Right renal pelvis (tissue), 4 donors: ENCODE measurements at places on chromosomes 12 and 14. TPM values are rescaled to one million over a fixed set of nuclear protein-coding genes. Genes with fewer than 3 reads are reported as not detected.

DNA sequence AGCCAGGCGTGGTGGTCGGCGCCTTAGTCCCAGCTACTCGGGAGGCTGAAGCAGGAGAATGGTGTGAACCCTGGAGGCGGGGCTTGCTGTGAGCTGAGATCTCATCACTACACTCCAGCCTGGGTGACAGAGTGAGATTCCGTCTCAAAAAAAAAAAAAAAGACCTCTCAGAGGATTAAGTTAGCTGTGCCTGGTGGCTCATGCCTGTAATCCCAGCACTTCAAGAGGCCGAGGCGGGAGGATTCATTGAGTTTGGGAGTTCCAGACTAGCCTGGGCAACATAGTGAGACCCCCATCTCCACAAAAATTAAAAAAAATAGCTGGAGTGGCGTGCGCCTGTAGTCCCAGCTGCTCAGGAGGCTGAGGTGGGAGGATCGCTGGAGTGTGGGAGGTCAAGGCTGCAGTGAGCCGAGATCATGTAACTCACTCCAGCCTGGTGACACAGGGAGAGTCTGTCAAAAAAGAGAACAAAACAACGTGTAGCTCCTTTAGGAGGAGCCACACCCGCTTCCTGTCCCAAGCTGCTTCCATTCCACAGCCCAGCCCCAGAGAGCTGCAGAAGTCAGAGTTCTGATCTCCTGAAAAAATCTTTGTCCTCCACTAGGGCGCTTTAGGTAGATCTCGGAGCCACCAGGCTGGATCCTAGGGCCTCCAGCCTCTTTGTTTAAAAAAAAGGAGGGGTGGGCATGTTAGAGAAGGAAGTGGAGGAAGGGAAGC lies 11.5 kb upstream of the ULK1 start:
- DNase-seq = no peak

DNA sequence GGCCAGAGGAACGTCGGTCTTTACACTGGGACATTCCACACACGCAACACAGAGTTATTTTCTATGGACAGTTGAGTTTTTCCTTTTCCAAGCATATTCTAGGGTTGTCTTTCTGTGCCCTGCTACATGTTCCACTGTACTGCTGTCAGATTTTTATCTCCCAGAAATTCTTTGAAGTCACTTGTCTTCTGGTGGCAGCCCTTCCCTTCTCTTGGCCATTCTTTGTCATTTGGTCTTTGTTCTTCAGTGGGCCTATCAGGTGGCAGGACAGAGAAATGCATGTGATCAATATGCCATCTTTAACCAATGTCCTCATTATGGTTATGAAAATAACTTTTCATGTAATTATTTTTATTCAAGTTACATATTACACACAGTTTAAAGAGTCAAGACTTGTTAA lies 36.3 kb downstream of the MARK3 start:
- no peak for DNase-seq

GRCh38 chr12:88880051-88880450 lies 299.8 kb upstream of the KITLG start:
- DNase-seq = no peak

DNA sequence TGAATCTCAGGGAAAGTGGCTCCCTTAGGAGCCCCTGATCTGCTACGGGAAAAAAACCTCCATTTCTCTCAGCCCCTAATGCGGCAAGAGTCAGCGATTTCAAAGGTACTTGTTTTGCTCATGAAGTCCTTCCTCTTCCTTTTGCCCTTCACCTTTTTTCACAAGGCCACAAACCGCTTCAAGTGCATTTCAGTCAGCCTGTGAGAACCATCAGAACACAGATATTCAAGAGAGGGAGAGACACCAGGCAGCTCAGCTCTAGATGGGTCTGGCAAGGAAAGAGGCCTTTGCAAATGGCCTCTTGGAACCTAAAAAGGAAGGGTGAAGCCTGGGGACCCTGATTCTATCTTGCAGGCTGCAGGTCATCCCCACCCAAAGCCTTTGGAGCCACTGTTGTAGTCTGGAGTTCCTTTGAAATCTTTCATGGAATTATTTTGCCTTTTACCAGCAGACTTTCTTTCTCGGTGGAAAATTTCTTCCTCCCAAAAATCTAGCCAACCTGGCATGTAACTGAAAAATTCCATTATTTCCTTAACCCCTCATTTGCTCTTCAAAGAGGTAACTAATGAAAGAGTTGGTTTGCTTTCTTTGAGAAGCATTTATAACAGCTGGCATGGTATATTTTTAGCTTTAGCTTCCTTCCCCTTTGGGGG lies 145.0 kb downstream of the SAMD4A start:
- no peak for DNase-seq

- no peak for DNase-seq
Observed at GRCh38 chr12:32501835-32502333, 102.5 kb downstream of the FGD4 start.

DNA sequence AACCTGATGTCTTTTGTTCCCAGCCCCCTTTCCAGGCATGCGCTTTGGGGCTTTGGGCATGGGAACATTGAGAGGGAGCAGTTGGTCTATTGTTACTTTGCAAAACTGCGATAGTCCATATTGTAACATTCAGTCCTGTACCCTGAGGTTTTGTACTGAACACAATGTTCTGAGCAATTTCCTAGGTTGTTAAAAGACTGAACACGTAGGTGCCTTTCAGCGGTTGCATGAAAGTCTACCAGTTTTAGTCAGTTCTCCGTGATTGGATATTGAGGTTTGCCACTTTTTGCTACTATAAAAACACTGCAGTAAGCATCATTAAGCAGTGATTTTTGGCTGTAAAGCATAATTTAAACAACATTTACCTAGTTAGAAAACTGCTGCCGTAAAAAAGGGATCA lies 20.1 kb downstream of the NGB start:
- no peak for DNase-seq

DNA sequence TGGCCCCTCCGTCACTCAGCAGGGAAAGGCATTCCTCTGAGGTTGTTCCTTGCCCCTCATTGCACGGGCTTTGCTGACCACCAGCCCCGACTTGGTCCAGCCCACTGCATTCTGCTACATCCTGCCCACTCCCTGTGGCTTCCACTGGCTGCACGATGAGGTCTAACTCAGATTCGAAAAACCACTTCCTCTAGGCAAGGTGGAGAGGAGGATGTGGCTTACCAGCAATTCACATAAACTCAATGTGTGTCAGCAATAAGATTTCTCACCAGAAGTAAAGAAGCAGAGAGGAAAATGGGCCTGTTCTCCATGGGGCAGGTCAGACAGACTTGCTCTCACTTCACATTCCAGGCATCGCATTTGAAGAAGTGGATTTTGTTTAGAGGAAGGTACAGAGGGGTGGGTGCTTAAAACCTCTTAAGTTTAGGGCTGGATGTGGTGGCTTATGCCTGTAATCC lies 14.7 kb downstream of the GPR68 start:
- DNase-seq = no peak

DNA sequence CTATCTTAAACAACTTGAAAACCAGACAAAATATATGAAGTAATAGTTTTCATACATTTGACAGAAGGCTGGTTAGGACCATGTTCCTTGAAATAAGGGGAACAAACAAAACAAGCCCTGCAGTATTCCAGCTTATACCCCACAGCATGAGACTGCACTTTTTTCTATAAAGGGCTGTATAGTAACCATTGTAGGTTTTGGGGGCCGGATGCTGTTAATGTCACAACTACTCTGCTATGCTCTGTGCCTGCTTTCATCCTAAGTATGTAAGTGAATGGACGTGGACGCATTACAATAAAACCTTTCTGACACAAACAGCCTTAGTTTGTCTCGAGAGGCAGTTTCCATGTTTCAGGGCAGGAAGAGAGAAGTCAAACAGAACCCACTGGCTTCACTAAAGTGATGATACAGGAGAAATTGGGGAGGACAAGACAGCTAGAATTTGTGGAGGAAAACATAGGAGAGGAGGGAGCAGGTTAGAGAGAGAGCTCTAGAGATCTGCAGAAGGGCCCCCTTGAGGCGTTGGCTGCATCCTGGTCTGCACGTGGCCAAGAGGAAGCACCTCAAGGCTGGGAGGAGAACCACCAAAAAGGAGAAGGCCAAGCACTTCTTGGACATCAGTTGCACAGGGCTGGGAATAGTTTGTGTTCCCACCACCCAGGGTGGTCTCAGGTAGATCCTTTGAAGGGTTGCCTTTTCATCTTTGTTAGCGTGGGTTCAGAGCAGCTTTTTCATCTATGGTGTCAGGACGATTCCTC lies 63.7 kb downstream of the TRAF3 start:
- no peak for DNase-seq

GRCh38 chr12:7433276-7433822 lies 10.6 kb downstream of the CD163L1 start:
- no peak for DNase-seq

DNA sequence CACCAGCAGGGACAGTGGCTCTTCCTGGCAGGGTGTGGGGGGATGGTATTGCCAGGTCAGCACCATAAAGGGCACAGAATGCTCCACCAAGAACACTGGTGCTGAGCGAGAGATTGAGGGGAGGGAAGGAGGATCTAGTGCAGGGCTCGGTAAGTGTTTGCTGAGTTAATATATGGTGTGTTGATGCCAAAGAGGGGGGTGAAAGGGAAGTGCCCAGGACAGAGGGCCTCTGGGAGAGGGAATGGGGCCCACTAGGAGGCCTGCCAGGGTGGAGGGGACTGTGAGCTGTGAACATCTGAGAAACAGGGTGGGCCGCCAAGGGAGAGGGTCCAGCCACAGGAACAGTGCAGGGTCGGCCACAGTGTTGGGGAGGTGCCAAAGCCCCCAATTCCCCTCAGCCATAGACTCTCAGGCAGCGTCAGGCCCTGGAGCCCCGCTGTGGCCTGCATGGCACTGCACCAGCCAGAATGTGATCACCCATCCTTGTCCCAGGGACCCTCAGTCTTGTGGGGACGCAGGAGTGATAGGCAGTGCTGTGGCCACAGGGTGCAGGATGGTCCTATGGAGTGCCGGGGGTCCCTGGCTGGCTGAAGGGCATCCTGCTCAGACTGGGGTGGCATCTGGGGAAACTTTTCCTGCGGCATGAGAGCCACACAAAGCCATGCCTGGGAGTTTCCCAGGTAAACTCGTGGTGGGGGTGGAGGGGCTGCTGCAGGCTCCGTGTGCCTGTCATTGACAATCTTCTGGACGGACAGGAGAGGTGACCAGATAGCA lies 11.9 kb downstream of the RIN3 start:
- DNase-seq = no peak

- no peak for DNase-seq
Observed at GRCh38 chr12:90870971-90871725, 83.8 kb downstream of the CCER1 start.

GRCh38 chr12:84075991-84076390 lies 836.6 kb downstream of the SLC6A15 start:
- no peak for DNase-seq

- no peak for DNase-seq
Observed at GRCh38 chr12:130849561-130850417, 10.7 kb upstream of the STX2 start.

DNA sequence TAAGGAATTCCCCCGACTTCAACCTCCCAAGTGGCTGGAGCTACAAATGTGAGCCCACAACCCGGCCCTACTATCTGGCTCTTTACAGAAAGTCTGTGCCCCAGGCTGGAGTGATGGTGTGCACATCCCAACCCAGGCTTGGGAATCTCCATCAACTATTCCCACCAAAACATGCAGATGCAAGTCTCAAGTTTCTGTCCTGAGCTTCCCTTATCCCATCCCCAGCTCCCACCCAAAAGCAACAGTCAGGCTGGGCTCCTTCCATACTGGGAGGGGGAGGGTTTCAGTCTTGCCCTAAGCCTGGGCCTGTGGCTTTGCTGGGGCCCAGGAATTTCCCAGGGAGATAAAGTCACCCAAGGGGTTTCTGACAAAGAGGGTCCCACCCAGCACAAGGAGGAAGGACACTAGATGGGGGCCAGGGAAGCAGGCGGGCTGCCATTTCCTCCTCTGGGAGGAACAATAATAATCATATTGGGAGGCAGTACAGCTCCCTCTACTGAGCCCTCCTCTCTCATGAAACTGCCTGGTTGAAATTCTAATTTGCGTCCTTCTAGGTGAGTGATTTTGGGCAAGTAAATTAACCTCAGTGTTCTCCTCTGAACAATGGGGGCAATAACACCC lies 8.0 kb downstream of the SLC8B1 start:
- DNase-seq = no peak

DNA sequence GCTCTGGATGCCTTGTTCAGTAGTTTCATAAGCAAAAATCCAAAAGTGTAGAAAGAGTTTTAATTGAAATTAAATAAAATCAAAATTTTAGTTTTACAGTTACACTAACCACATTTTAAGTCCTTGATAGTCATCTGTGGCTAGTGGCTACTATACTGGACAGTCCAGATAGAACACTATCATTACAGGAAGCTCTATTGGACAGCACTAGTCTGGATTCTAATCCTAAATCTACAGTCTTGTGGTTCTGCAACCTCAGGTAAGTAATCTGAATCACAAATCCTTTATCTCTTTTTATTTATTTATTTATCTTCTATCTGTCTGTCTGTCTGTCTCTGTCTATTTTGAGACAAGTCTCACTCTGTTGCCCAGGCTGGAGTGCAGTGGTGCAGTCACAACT lies 18.0 kb downstream of the RAP1B start:
- DNase-seq = no peak

DNA sequence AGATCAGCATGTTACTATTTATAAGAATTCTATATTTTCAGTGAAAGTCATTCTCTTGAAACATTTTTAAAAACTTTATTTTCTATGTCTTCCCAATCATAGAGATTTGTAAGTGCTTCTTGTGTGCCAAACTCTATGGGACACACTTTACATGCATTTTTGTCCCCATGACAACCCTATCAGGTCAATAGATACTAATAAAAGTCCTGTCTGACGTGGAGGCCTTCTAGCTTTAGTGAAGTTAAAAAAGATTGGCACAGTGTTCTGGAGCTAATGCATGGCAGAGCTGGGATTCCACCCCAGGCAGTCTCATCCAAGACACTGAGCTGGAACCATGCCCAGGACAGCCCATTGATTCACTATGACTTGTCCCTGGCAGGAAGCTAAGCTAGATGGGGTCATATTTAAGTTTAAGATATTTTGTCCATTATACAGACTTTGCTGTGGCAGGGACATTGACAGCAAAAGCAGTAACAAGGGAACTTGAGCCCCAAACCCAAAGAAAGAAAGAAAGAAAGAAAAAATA lies 28.1 kb downstream of the TTC6 start:
- no peak for DNase-seq

GRCh38 chr14:77342726-77343397 lies 22.0 kb downstream of the GSTZ1 start:
- no peak for DNase-seq

Gene TAS2R19
- 1.4 TPM for polyA plus RNA-seq

Gene TCL1B
- 0.50 TPM for polyA plus RNA-seq

Gene EML5
- 3.6 TPM for polyA plus RNA-seq

Gene TNS2
- polyA plus RNA-seq = 129 TPM

Gene NUAK1
- 10.9 TPM for polyA plus RNA-seq

Gene KRT78
- not detected for polyA plus RNA-seq

Gene RERG
- 42.5 TPM for polyA plus RNA-seq

Gene CEP170B
- 10.9 TPM for polyA plus RNA-seq

Gene ANO4
- polyA plus RNA-seq = 0.93 TPM

Gene ADSS1
- 17.7 TPM for polyA plus RNA-seq

Gene EID3
- polyA plus RNA-seq = 4.3 TPM

Gene MLF2
- polyA plus RNA-seq = 215 TPM

Gene CCDC88C
- 36.2 TPM for polyA plus RNA-seq

Gene PIP4K2C
- polyA plus RNA-seq = 44.4 TPM

Gene SLC7A8
- polyA plus RNA-seq = 94.3 TPM

Gene KLHL33
- polyA plus RNA-seq = 0.30 TPM
